H1 (cell line): ENCODE measurements at places on chromosomes 5 and 9.

- DNase-seq = no peak
Observed at GRCh38 chr5:107085572-107085971, 585.2 kb downstream of the EFNA5 start.

DNA sequence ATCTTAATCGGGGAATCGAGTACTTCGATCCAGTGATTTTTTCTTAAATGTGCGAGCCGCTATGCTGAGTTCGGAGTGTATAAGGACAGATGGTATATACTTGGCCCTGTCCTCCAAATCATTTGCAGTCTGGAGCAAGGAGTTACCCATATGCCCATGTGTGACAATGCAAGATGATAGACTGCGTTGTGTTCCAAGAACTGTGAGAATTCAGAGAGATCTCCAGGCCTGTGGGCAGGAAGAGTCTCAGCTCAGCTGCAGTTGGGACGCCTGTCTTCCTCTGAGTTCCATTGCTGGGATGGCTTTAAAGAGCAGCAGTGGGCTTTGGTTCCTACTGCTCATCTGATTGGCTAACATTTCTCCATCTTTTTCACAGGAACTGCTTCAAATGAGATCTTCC is 106.6 kb downstream of the ADAMTS16 start:
- DNase-seq = no peak

- DNase-seq = no peak
Observed at GRCh38 chr5:172833686-172834414, at the start of gene ERGIC1. Gene ERGIC1, plus strand, starts transcription at chr5:172834251. Its CDS starts 163 bp downstream, at chr5:172834414.

DNA sequence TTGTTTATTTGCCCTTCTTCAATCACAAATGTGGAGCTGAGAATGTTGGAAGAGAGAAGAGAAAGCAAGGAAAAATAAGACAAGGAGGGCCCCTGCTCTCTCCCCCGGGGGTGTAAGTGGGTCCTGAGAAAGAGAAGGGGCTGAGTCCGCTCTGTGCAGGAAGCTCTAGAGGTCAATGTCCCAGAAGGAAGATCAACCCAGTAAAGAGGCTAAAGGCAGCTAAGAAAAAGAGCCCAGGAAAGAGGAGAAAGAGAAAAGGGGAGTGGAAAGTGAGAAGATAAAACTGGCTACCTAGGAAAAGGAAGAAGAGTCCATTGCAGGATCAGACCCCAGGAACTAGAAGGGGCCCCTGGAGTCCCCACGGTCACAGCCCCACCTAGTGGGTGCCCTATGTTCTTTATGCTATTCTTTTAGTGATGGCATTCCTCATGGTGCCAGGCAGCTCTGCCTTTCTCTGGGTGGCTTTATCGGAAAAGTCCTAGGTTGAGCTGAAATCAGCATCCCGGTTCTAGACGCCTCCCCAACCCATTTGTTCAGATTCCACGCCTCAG is 583.4 kb downstream of the ACTL7B start:
- DNase-seq = peak; percentile 55

GRCh38 chr5:73153513-73153912 is 19.5 kb upstream of the TMEM174 start:
- DNase-seq = no peak

DNA sequence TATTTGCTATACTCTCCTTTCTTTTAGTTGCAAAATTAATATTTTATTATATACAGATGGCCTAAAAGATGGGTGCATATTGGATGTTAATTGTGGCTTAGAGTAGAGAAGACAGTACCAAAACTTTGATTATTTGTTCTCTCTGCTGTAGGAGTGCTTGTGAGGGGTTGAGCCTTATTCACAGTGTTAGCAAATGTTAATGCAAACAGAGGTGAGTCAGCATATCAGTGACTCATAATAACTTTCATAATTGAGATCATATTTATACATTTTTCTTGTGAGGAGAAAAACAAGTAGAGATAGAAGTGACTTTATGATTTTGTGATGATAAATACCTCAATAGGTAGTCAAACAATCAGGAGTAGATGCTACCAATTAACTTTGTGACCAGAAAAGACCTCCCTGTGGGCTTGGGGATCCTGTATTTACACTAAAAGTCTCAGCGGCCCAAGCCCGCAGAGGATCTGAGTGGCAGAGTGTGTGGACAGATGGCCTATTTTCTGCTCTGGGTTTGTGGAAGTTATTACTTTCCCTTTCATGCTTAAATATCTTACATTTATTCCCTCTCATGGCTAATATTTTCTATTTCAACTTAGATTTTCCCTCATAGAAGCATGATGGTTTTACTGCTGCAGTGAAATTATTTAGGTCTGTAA is 226.5 kb downstream of the TAF11L14 start:
- no peak for DNase-seq

DNA sequence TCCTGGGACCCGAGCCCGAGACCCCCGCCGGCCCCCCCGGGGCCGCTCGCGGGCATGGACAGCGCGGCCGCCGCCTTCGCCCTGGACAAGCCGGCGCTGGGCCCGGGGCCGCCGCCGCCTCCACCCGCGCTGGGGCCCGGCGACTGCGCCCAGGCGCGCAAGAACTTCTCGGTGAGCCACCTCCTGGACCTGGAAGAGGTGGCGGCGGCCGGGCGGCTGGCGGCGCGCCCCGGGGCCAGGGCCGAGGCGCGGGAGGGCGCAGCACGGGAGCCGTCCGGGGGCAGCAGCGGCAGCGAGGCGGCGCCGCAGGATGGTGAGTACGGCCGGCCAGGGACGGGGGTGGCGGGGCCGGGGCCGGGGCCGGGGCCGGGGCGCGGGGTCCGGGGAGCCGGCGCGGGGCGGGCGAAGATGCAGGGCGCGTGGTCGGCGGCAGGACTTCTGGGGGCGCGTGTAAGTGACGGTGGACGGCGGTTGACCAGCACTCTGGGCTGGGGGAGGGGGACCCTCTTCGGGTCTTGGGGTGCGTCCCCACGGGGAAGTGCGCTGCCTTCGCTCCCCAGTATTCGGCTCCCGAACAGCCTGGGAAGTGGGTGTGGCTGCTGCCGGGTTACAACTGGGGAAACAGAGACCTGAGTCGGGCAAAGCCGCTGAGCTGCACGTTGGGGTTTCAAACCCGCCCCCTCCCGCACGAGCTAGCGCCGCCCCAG is 520 bp downstream of the PRRX2 start:
- no peak for DNase-seq

GRCh38 chr9:81103597-81104471 is 585.5 kb downstream of the TLE1 start:
- no peak for DNase-seq

- peak; percentile 50 for DNase-seq
Observed at GRCh38 chr5:2914022-2914661, 162.7 kb upstream of the IRX2 start.

- DNase-seq = no peak
Observed at GRCh38 chr5:6461793-6462650, 13.4 kb downstream of the UBE2QL1 start.

GRCh38 chr5:31328040-31328733 is 134.7 kb downstream of the CDH6 start:
- no peak for DNase-seq

DNA sequence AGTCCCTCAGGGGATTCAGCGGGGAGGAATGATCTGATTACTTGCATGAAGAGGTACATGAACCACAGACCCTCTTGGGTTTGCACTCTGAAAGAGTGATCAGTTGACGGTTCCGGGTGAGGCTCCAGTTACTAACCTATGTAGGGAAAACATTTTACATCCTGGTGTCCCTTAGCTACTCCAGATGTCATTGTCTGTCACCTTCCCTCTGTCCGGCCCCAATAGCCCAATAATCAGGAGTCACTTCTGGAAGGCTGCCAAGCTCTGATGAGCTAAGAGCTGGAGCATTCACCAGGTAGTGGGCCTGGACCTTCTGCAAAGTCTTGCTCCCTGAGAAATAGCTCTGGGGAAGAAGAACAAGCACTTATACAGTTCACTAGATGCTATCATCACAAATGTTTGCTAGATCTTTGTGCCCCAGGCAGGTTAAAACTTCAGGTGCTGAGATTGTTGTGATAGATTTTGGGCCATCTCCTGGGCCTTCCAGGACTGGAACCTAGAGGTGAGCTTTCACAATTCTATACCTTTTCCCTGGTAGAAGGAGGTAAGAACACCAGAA is 64.5 kb downstream of the ENTREP1 start:
- DNase-seq = no peak

GRCh38 chr9:37311938-37312708 is 110.4 kb upstream of the GRHPR start:
- no peak for DNase-seq

DNA sequence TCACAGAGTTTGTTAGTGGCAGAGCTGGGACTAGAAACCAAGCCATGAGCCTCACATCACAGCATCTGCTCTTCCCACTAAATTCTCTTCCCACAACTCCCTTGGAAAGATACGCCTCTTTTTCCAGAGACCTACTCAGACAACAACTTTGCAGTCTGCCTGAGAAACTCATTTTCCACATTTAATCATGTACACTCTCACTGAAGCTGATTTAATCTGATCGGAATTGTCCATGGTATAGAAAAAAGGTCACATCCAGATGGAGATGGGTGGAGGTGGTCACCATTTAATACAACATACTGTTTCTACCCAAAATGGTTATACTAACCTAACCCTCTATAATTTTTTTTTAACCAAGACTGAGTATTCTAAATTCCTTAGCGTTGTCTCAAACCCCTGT is 366.2 kb downstream of the ENC1 start:
- no peak for DNase-seq

- no peak for DNase-seq
Observed at GRCh38 chr9:116688806-116689485, 1.8 kb downstream of the TRIM32 start.

GRCh38 chr5:71693828-71694427 is 25.1 kb upstream of the CARTPT start:
- no peak for DNase-seq

DNA sequence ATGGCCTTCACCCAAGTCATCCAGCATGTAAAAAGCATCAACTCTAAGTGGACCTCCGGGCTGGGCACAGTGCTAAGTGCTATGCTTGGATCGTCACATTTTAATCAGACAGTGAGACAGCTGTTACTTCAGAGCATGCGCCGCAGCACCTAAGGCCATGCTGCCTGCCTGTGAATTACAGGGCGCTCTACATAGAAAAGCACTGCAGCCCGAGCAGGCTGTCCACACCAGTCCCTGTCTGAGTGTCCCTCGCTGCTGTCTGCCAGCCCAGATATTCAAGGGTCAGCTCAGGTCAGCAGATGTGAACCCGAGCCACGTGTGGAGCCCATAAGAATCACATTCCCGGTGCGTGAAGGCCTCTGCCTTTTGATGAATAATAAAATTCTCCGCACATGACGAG is 37.1 kb downstream of the AK8 start:
- no peak for DNase-seq

DNA sequence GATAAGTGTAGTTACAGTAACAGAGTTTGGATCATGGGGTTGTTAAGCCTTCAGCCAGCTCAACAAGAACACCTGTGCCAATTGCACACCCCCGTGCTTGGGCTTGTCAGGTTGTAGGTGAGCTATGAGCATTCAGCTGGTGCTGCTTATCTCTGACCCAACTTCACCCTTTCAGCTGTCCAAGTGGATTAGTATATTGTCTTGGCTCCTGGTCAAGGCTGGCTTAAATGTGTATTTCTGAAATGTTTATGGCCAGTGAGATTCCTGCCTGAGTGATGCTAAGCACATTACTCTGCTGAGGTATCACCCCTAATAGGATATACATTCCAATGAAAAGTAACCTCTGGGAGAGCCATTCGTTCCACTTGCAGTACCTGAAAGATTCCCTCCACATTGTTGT is 44.2 kb upstream of the LMNB1 start:
- no peak for DNase-seq

- no peak for DNase-seq
Observed at GRCh38 chr5:174750711-174751110, 26.3 kb downstream of the MSX2 start.

GRCh38 chr5:72160959-72161358 is 53.7 kb downstream of the MAP1B start:
- DNase-seq = no peak

DNA sequence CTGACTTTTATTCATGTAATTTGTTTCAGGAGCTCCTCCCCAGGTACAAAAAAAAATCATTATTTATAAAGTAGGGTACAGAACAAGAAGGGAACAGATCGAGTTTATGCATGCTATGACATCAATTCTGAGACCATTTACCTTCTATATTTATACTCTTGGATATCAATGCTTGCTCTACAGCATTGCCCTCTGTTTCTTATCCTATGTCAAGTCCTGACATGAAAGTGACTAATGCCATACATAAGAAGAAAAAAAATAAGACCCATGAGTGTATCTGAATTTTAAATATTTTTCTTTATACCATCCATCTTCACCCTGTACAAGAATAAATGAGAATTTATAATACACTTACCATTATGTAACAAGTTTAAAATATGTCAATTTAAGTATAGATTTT is 2016.3 kb upstream of the CDH9 start:
- DNase-seq = no peak

- DNase-seq = no peak
Observed at GRCh38 chr5:171651102-171651501, 134.5 kb upstream of the SMIM23 start.

DNA sequence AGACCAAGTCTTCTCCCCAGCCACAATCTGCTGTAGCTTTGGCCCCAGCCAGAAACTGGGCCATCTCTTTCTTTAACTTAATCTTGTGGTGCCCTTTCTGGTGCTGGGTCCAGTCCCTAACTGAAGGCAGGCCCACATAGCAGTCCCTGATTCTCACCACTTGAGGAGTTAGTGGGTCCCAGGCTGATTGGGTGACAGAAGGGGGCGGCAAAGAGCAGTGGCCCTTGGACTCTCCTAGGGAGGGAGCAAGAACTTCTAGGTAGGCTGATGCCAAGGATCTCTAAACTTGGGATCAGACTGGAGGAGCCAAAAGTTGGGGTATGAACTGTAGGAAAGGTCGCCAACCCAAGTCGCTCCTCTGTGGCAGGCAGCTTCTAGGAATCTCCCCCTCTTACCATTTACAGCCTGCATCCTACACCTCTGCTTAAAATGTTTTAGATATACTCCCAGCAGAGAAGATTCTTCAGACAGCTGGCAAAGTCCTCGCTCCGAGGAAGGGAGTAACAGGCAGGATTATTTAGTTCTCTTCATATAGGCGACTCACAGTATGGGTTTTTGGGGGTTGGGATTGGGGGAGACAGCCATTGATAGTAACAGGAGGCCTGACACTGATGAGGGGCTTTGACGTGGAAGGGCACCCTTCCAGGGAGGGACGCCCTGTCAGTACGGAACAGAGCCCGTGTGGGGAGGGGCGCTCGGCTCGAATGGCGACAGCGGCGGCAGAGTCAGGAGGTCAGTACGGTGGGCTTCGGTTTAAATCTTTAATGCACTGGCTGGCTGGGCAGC is 2.0 kb upstream of the CCL27 start:
- DNase-seq = peak; percentile 94

- DNase-seq = no peak
Observed at GRCh38 chr5:23268136-23268535, 239.3 kb upstream of the PRDM9 start.

DNA sequence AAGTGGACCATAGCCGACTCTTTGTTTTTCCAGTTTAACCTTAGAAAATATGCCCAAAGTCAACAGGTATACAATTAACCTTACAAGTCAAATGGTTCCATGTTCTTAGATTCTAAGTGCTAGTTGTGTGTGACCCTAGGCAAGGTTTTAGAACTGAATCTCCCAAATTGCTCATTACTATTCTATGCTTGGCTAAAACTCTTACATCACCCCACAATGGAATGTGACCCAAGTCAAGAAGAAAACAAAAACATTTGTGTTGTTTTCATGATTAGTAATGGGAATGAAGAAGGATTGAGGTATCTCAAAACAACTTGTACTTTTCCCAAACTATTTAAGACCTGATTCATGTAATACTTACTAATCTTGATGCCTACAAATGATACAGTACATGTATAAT is 159.2 kb downstream of the ARRDC3 start:
- DNase-seq = no peak
